ENCODE measurements at places on chromosomes 1 and 21.
A peak's percentile ranks its signal among the peaks of the same experiment; 100 is the strongest.

GRCh38 chr1:190957565-190957964, 479.9 kb upstream of the BRINP3 start:
- no peak for DNase-seq

- peak; percentile 85 for DNase-seq
These were observed 190.1 kb downstream of the HIVEP3 start for GRCh38 chr1:41728403-41729202.

GRCh38 chr1:228066416-228066815, 16.1 kb upstream of the ARF1 start:
- no peak for DNase-seq

DNA sequence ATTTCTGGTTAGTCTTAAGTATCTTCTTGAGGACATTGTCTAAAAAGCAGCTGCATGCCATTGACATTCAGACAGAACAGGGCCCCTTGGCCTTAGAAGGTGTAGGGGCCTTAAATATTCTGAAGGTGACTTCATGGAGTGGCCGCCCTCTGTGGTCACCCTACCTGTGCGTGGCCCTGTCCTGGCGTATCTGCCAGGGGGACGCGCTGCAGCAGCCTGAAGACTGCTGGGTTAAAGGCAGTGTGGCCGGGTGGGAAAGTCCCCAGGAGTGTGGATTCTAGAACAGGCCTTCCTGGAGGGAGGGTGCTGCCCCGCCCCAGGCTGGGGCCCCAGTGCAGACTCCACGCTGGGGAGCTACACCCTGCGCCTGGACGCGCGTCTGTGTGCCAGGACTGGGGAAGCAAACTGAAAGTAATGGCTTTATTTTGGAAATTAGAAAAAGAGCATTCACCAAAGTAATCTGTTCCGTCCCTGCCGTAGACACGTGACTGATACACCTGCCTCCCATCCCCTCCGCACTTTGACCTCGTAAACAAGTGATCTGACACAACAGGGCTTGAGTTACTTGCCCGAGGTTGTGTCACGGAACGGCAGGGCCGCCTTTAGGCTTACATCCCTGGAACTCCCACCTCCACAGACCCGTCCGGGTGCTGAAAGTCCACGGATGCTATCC, 1.8 kb downstream of the AGPAT3 start:
- peak; percentile 65 for DNase-seq

DNA sequence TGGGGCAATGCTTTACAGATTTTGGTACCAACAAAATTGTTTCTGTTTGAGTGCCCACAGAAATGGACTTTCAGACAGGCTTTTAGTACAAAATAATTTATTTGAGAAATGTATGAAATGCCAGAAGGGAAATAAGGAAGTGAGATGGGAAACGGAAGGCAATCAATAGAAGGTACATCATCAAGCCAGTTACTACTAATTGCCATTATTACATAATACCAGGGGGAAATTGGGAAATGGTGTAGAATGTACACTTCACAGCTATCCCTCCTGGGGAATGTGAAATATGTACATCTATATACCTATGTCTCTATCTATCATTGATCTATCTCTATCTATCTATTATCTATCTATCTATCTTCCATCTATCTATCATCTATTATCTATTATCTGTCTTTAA, 264.6 kb upstream of the B3GALT2 start:
- DNase-seq, result no peak

DNA sequence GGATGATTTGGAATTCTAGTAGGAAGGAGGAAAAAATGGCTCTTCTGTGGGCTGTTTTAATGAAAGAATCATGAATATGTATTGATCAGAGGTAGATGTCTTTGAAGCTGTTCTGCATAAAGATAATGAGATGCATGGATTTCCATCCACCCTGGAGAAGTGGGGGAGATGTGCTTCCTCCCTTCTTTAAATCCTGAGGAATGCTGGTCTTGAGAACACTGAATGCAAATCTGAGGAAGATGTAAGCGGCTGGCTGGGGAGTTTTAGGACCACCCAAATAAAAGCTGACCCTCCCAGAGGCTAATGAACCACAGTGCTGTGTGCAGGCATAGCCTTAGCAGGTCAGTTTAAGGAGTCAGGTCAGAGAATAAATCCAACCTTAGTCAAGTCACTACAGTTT, 37.3 kb downstream of the ZMYND12 start:
- DNase-seq, result no peak

- DNase-seq, result peak; percentile 57
These were observed 35.6 kb downstream of the LYST start for GRCh38 chr1:235831148-235831547.

GRCh38 chr1:44511363-44511762, 106.3 kb downstream of the RNF220 start:
- DNase-seq, result no peak

GRCh38 chr1:58611861-58612385, 34.9 kb upstream of the TACSTD2 start:
- DNase-seq, result no peak

DNA sequence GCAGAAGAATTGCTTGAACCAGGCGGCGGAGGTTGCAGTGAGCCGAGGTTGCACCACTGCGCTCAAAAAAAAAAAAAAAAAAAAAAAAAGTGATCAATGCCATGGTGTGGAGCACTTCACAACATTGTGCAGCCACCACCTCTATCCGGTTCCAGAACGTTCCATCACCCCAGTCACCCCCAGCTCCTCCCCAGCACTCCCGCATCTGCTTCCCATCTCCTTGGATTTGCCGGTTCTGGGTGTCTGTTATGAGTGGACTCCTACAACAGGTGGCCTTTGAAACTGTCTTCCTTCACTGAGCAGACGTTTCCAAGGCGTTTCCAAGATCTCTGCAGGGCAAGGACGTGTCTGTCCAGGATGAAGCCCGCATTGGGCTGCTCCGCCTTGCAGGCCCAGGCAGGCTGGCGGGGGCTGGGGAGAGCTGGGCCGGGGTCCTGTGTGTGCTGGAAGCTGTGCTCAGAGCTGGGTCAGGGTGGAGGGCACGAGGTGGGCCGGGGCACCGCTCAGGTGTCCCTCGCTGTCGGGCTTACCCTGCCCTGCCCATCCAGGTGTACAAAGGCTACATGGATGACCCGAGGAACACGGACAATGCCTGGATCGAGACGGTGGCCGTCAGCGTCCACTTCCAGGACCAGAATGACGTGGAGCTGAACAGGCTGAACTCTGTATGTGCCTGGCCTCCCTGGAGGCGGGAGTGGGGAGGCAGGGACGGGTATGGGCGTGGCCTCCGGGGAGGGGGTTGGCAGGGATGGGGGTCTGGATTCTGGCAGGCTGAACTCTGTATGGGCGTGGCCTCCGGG, 14.9 kb upstream of the LRRC3 start:
- no peak for DNase-seq

DNA sequence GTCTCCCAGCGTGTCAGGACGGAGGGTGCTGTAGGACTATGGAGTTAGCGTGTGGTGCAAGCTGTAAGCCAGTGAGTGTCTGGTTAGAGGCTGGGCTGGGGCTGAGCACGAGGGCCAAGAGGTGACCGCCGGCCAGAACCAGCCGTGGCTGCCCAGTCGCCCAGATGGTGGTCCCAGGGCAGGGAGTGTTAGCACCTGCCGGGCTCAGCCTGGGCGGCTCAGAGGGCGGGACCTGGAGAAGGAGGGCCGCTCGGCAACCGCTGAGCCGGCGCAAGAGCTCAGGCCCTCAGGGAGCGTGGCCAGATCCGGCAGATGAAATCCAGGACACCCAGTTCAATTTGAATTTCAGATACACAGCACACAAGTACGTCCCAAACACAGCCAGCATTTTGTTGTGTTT, 87.9 kb downstream of the PRDM16 start:
- no peak for DNase-seq

- DNase-seq, result no peak
These were observed 122.3 kb upstream of the ADAR start for GRCh38 chr1:154730259-154730658.

- no peak for DNase-seq
These were observed 85.2 kb downstream of the SDCCAG8 start for GRCh38 chr1:243341074-243341473.

DNA sequence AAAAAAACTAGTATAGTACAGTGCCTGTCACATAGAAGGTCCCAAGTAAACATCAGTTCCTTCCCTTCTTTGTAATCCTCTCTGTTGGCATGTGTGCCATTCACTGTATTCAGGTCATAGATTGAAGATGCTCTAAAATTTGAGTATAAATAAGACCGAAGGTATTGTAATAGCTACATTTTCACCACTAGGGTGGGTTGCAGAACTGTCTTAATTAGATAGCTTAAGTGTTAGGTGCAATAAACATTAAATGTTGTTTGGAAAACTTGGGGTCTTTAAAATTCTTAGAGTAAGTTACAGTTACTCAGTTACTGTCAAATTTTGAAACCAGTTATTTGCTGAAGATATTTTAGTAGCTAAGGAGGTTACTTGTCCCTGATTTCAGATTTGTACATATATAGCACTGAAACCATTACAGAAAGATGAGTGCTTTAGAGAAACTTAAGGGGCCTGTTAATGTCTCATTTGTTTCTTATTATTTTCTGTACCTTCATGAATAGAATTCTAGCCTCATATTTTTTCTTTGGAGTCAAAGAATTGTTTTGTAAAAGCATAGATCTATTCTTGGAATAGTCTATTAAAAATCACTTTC, 24.3 kb downstream of the PER3 start:
- DNase-seq, result no peak

GRCh38 chr1:36652011-36652410, 169.3 kb upstream of the CSF3R start:
- no peak for DNase-seq

DNA sequence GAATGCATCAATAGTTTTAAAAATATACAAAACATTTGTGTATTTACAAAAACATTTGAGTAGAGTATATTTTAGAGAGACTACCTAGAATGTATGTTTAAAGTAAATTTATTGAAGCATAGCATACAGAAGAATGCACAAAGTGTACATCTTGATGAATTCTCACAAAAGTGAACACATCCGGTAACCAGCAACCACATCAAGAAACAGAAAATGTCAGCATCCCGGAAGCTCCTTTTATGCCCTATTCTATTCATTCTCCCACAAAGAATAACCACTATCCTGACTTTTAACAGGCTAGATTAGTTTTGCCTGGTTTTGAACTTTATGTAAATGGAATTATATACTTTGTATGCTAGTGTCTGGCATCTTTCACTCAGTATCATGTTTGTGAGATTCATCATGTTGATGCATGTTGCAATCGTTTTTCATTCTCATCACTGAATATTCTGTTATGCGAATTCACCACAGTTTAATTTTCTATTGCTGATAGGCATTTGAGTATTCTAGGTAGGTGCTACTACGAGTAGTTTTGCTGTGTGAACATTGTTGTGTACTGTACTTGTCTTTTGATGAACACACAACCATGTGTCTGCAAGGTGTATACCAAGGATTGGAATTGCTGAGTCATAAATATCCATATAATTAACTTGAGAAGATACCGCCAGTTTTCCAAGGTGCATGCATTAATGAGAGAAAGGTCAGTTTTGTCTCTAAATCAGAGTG, 75.4 kb downstream of the CACHD1 start:
- no peak for DNase-seq

GRCh38 chr1:218409946-218410510, 64.9 kb downstream of the TGFB2 start:
- no peak for DNase-seq

DNA sequence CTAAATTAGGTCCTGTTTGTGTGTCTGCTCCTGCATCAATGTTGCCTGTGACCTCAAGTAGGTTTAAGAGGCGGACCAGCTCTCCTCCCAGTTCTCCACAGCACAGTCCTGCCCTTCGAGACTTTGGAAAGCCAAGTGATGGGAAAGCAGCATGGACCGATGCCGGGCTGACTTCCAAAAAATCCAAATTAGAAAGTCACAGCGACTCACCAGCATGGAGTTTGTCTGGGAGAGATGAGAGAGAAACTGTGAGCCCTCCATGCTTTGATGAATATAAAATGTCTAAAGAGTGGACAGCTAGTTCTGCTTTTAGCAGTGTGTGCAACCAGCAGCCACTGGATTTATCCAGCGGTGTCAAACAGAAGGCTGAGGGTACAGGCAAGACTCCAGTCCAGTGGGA, 79.9 kb downstream of the PRDM2 start:
- no peak for DNase-seq

DNA sequence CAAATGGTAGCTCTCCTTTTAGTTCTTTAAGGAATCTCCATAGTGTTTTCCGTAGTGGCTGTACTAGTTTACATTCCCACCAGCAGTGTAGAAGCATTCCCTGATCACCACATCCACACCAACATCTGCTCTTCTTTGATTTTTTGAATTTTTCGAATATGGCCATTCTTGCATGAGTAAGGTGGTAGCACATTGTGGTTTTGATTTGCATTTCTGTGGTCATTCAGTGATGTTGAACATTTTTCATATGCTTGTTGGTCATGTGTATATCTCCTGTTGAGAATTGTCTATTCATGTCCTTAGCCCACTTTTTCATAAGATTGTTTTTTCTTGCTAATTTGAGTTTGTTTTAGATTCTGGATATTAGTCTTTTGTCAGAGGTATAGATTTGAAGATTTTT, 84.6 kb upstream of the B3GALT2 start:
- no peak for DNase-seq

DNA sequence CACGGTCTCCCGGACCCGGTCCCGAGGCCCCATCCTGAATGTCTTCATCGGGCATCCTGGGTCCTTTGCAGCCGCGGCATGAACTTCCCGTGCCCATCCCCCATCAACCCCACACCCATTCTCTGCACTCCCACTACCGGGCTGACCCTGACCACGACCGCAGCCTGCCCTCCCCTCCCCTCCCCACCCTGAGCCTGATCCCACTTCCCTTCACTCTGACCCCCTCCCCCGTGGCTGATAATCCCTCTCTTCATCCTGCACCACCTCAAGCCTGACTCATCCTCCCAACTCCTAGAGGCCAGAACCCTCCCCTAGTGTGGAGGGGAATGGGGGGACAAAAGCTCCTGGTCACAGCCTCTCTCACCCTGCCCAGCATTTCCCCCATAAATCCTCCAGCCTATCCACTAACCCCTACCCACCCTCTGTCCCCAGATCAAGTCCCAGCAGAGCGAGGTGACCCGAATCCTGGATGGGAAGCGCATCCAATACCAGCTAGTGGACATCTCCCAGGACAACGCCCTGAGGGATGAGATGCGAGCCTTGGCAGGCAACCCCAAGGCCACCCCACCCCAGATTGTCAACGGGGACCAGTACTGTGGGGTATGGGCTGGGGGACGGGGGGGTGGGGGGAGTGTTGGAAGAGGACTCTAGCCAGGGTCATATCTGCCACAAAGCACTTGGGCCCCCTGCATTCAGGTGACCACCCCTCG, 602 bp downstream of the SH3BGRL3 start:
- DNase-seq, result peak; percentile 39

GRCh38 chr1:111878649-111879048, 110.8 kb downstream of the KCND3 start:
- no peak for DNase-seq

DNA sequence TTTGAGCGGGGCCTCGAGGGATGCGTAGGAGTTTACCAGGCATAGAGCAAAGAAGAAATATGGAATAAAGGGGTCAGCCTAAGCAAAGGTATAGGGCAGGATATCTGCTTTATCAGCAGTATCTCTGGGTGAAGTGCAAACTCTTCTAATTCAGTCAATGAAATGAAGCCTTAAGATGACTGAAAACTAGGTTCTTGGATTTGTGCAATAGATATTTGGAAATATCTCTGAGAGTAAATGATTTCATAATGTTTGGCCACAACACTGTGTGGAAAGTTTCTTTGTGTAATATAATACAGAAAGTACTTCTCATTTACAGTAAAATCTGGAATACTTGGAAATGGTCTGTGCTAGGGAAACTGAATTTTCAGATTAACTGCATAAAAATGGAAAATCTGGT, 26.1 kb downstream of the KCNJ15 start:
- no peak for DNase-seq

- no peak for DNase-seq
These were observed 59.2 kb downstream of the SAMSN1 start for GRCh38 chr21:14486869-14487268.

All from activated naive CD8-positive, alpha-beta T cell treated with anti-CD3 and anti-CD28 coated beads, Interleukin-2, amount 50 U/mL, for 24 hours (primary cell).